Stimulated activated CD8-positive, alpha-beta memory T cell treated with anti-CD3 and anti-CD28 coated beads, Interleukin-15, amount 100 ng/mL, for 24 hours (primary cell): ENCODE measurements at places on chromosomes 4 and X.

- DNase-seq: no peak
Observed at GRCh38 chr4:94548571-94548970, 96.8 kb downstream of the PDLIM5 start.

GRCh38 chr4:51890760-51891159 lies 47.8 kb downstream of the DCUN1D4 start:
- no peak for DNase-seq

- no peak for DNase-seq
Observed at GRCh38 chr4:15718959-15719358, 16.1 kb downstream of the BST1 start.

- DNase-seq: no peak
Observed at GRCh38 chrX:65873385-65873784, 166.5 kb downstream of the VSIG4 start.

- DNase-seq: no peak
Observed at GRCh38 chr4:139825523-139826014, 159.9 kb downstream of the MGST2 start.

DNA sequence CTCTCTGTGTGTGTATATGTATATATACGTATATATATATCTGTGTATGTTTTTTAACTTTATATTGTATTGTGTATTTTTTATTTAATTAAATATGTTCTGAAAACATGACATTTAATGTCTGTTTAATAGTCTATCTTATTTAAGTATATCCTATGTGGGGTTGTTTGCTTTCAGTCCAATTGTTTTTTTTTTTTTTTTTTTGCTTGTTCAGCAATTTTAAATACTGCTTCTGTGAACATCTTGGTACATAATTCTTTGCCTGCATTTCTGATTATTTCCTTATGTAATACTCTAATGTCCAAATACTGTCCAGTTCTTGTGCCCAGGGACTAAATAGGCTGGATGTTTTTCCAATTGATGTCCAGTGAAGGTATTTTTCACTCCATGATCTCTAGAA lies 45.1 kb upstream of the MAD2L1 start:
- DNase-seq: no peak

GRCh38 chrX:96929036-96929435 lies 45.3 kb downstream of the RPA4 start:
- no peak for DNase-seq

DNA sequence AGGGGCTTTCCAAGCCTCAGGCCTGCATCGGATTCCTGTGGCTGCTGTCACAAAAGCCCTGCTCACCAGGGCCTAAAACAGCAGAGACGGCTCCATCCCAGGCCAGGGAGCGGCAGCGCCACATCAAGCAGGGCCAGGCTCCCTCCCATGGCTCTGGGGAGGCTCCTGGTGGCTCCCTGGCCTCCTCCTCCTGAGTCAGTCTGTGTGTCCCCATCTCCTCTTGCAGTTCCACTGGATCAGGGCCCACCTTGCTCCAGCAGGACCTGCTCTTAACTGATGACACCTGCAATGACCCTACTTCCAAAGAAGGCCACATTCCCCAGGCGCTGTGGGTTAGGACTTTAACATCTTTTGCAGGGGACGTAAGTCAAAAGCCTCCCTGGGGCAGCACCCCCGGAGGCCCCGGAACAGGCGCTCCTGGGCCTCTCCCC lies 51.9 kb downstream of the CPZ start:
- no peak for DNase-seq
